Fibroblast of villous mesenchyme (primary cell): ENCODE measurements at places on chromosomes 5 and 9. TPM values are rescaled to one million over a fixed set of nuclear protein-coding genes. Genes with fewer than 3 reads are reported as not detected.

FAM153A gene
- not detected in 2 replicates for total RNA-seq

POLR3G gene
- total RNA-seq: 4.5 and 5.2 TPM in 2 replicates

ELOVL7 gene
- total RNA-seq: under 0.01 TPM in 1 of 2 replicates, not detected in the other

BSPRY gene
- total RNA-seq: not detected in 2 replicates

GPR151 gene
- total RNA-seq: not detected in 2 replicates

CBY3 gene
- 0.32 TPM in 1 of 2 replicates, not detected in the other for total RNA-seq

MYMK gene
- not detected in 2 replicates for total RNA-seq

CCL21 gene
- not detected in 2 replicates for total RNA-seq

GCNT4 gene
- total RNA-seq: 10.6 and 46.2 TPM in 2 replicates

SPZ1 gene
- not detected in 2 replicates for total RNA-seq

RNF20 gene
- total RNA-seq: 20.9 and 22.9 TPM in 2 replicates

ZNF366 gene
- total RNA-seq: under 0.01 TPM in 2 replicates

FER gene
- total RNA-seq: 27.4 and 43.6 TPM in 2 replicates

FKBP15 gene
- total RNA-seq: 20.6 and 25.9 TPM in 2 replicates

CPLANE1 gene
- total RNA-seq: 31.9 and 39.7 TPM in 2 replicates

TRPM3 gene
- under 0.01 TPM in 2 replicates for total RNA-seq

RPL35 gene
- 1,727 and 1,986 TPM in 2 replicates for total RNA-seq

KIAA0825 gene
- 4.8 and 9.5 TPM in 2 replicates for total RNA-seq

ZCCHC7 gene
- total RNA-seq: 16.1 and 25.0 TPM in 2 replicates

SPINK4 gene
- not detected in 2 replicates for total RNA-seq

MARCOL gene
- not detected in 2 replicates for total RNA-seq

GPR150 gene
- total RNA-seq: 0.32 and 0.43 TPM in 2 replicates

PCDHA1 gene
- total RNA-seq: under 0.01 TPM in 1 of 2 replicates, not detected in the other

IL9 gene
- total RNA-seq: not detected in 2 replicates

CCDC152 gene
- 0.86 and 0.97 TPM in 2 replicates for total RNA-seq

BTNL8 gene
- total RNA-seq: not detected in 2 replicates

F2RL2 gene
- total RNA-seq: 29.8 and 43.2 TPM in 2 replicates

ISL1 gene
- total RNA-seq: not detected in 2 replicates

SAXO1 gene
- total RNA-seq: not detected in 2 replicates

GPSM1 gene
- 54.8 and 72.5 TPM in 2 replicates for total RNA-seq

COL27A1 gene
- total RNA-seq: 22.9 and 23.3 TPM in 2 replicates

RAPGEF1 gene
- total RNA-seq: 22.9 and 27.7 TPM in 2 replicates

ALDH7A1 gene
- 28.7 and 34.5 TPM in 2 replicates for total RNA-seq

RMRP gene
- total RNA-seq: 103,191 and 163,599 TPM in 2 replicates

LECT2 gene
- total RNA-seq: not detected in 2 replicates

HAVCR2 gene
- not detected in 2 replicates for total RNA-seq

RGS14 gene
- total RNA-seq: 3.5 TPM in 2 replicates

PCDHGB1 gene
- 2.2 and 2.3 TPM in 2 replicates for total RNA-seq

OR2S2 gene
- total RNA-seq: under 0.01 and 0.32 TPM in 2 replicates

NUTM2F gene
- total RNA-seq: not detected in 2 replicates

NOL8 gene
- total RNA-seq: 24.2 and 25.4 TPM in 2 replicates

SPDL1 gene
- total RNA-seq: 25.4 and 44.0 TPM in 2 replicates

GABBR2 gene
- under 0.01 TPM in 1 of 2 replicates, not detected in the other for total RNA-seq

FAM78A gene
- under 0.01 and 0.43 TPM in 2 replicates for total RNA-seq

C7 gene
- under 0.01 TPM in 1 of 2 replicates, not detected in the other for total RNA-seq

FCN2 gene
- not detected in 2 replicates for total RNA-seq

CNTFR gene
- not detected in 2 replicates for total RNA-seq
